ENCODE measurements at places on chromosomes 13 and 19.

GRCh38 chr19:1672038-1672768 is 19.8 kb upstream of the TCF3 start:
- ATAC-seq = peak; percentile 52

DNA sequence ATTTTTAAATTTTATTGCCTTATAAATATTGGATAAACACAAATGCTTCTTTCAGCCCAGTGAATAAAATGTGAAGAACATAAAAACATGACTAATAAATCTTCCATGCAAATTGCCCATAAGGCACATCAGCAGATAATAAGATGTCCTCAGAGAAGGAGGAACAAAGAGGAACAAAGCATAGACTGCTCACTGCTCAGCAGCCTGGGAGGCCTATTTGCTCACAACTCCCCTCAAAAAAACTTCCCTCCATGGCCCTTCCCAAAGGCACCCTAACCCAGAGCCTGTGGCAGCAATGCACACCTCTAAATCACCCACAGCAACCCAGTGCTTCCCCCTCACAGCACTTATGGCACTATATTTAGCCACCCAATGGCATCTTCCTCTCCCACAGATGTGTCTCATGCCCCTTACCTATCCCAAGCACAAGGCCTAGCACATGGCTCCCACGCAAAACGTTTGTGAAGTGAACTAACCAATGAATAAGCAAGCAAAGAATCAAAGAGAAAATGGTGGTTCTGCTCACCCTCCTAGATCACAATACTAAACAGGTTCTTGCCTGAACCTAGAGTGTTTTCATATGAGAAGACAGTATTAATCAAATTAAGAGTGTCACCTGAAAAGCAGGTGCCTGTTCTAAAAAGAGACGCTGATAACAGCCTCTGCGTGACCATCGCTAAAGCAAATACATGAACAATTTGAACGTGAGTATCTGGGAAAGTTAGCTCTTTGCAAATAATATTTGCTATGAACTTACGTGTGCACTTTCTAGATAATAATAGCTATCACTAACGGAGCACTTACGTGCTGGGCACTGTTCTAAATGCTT is 96.9 kb downstream of the TBC1D4 start:
- ATAC-seq = no peak

GRCh38 chr13:43157796-43158195 is 134.4 kb downstream of the DNAJC15 start:
- ATAC-seq = no peak

GRCh38 chr13:40653527-40654318 is 12.7 kb downstream of the FOXO1 start:
- peak; percentile 56 for ATAC-seq

GRCh38 chr13:103884101-103884723 is 818.0 kb upstream of the SLC10A2 start:
- no peak for ATAC-seq

DNA sequence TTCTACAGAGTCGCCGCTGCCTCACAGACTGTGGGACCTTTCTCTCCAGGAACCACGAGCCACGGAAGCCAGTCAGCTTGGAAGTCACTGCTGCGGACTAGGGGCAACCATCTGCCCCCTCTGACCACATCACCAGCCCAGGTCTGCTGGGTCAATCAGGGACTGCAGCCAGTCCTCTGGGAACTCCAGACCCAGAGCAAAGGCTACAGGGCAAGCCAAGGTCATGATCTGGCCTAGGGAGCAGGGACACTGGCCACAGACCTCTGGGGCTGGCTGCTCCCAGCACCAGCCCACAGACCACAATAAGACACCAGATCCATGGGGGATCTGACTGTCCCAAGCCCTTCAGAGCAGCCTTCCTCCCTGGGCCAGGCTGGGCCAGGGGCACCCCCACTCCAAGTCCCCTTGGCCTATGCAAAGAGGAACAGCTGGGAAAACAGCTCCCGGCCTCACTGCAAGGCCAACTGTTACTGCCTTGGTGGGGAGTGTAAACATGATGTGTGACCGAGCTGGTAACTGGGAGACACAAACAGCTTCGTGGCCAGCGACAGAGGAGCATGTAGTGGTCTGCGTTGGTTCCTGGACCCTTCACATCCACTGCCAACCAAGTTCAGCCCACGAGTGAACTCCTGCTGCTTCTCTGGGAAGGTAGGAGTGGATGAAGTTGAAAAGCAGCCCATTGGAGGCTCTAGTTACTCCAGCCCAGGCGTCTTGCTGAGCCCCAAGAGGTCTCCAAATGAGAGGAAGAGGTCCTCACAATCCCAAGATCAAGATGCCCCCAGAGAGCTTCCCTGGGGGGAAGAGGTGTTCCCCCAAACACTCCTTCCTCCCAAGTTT is 1.5 kb downstream of the AKT2 start:
- ATAC-seq = no peak

DNA sequence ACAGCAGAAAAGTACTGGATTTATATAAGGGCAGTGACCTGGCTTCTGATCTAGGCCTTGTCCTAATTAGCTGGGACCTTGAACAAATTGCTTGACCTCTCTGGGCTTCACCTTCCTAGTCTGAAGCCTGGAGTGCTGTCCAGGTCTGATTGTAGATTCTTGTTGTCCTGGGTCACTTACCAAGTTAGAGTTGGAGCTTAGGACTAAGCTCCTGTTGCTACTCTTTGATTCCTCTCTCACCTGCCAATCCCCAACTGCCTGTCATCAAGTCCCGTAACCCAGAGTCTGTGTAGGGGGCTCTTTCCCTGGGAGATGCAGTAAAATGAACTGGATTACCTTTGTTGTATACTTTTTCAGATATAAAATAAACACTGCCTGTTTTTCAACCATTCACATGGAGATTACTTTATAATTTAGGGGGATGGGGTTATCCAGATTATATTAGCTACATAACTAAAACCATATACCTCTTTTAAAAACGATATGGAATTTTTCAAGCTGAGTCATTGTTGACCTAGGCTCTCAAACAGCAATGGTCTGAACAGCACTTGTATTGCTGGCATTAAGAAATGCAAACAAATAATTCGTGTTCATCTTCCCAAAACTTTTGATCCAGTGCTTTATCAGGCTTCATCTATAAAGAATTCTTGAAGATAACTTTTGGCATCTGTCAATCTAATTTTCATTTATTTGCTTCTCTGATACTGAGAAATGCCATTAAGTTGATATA is 5.8 kb downstream of the ARHGAP35 start:
- no peak for ATAC-seq

DNA sequence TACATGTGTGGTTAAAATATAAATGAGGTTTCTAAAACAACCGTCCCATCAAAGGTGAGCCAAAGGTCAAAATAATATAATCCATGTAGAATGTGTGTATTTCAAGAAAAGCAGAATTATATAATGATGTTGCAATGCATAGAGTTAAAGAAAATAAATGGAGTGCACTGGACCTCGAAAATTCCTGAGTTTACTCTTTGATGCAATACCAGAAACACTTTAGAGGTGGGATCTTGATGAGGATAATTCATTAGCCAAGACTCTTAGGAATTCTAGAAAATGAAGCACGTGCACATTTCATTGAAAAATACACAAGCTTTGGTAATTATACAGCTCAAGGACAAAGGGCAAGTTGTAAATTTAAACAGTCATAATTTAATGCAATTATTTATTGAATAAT is 508.9 kb upstream of the ARGLU1 start:
- ATAC-seq = no peak

- no peak for ATAC-seq
These were observed 802 bp downstream of the DMPK start for GRCh38 chr19:45781214-45782161.

- no peak for ATAC-seq
These were observed 231.4 kb downstream of the OXGR1 start for GRCh38 chr13:96762876-96763275.

GRCh38 chr19:3276341-3276799 is 51.9 kb downstream of the CELF5 start:
- ATAC-seq = peak; percentile 15

- ATAC-seq = no peak
These were observed 25.1 kb downstream of the TMPRSS9 start for GRCh38 chr19:2385053-2385721.

DNA sequence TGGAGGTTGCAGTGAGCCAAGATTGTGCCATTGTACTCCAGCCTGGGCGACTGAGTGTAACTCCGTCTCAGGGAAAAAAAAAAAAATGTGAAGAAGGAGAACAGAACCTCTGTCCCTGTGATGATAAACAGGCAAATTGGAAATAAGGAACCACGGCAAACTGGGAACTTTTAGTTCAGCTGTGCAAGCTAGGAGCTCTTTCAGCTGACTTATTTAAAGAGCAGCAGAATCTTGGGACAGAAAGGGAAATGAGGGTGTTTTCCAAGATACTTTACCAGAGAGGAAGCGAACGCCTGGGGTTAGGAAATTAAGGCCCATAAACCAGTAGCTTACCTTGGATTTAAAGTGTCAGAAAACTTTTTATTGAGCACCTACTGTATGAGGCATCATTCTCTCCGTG is 3.0 kb upstream of the UPF1 start:
- ATAC-seq = no peak

GRCh38 chr13:65560936-65561335 is 1669.2 kb downstream of the PCDH9 start:
- ATAC-seq = no peak

DNA sequence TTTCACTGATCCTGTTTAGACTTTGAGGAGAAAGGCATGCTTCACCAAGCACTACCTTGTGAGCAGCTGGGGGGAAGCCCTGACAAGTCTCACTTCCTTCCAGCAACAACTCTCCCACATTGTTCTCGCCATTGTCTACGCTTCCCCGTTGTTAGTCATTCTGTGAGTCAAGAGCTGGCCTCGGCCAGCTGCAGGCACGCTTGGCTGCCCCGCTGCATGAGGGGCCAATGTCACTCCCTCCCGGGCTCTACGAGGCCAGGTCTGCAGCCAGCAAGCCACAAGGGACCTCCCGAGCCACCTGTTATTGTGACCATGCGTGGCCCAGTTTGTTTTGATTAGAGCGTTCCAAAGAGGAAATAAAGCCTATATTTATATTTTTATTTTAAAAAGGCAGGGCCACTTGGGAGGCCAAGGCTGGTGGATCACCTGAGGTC is 220.9 kb downstream of the FOXO1 start:
- ATAC-seq = peak; percentile 100

DNA sequence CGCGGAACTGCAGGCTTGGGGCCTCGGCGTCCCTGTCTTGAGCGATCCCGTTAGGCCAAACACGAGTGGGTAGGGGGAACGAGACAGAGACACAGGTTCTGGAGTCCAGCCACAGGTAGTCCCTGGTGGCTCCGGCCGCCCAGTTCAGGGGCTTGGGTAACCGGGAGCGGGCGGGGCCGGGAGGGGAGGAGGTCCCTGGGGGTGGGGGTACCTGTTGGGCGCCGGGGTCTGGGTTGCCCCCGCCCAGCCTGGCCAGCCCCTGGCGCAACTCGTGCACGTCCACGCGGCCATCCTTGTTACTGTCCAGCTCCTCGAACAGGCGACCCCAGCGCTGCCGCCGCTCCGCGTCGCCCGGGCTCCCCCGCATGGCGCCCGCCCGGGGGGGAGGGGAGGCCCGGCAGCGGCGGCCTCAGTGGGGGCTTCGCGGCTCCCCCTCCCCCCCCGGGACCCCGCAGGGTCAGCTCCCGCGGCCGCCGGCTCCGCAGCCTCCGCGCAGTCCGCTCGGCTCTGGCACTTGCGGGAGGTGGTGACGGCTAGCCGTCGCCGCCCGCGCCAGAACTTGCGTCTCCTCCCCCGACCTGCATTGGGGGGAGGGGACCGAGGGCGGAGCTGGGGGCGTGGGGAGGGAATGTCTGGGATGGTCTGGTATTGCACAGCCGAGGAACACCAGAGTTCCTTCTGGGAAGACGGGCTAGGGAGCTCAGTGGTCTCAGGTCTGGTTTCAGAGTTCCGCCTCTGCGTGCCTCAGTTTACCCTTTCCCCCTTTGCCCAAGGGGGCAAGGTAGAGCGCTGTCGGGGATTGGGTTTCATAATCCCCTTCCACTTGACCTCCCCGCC is at the start of gene SLC25A23:
SLC25A23 (minus strand) TSS at position 531 of the 837 bp plus-strand sequence; CDS start at position 367, 164 bp downstream.
- peak; percentile 63 for ATAC-seq

GRCh38 chr13:73034901-73035300 is 23.9 kb upstream of the KLF5 start:
- ATAC-seq = no peak

GRCh38 chr19:13128583-13128982 is 10.5 kb downstream of the NACC1 start:
- no peak for ATAC-seq

DNA sequence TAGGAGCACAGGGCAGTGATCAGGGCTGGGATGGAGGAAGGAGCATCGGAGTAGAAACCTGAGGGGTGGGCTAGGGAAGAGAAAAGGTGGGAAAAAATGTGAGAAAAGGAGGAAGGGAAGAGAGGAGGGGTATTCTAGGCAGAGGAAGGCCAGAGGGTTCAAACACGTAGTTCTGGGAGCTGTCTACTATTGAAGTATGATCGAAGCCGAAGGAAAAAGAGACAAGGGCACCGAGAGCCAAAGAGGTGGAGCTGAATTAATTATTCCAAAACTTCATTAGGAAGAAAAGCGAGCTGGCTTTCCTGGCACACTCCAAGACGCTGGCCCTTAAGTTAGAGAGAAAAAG is 7.8 kb downstream of the DLL3 start:
- no peak for ATAC-seq

GRCh38 chr13:111855191-111855590 is 211.8 kb upstream of the SOX1 start:
- ATAC-seq = no peak

DNA sequence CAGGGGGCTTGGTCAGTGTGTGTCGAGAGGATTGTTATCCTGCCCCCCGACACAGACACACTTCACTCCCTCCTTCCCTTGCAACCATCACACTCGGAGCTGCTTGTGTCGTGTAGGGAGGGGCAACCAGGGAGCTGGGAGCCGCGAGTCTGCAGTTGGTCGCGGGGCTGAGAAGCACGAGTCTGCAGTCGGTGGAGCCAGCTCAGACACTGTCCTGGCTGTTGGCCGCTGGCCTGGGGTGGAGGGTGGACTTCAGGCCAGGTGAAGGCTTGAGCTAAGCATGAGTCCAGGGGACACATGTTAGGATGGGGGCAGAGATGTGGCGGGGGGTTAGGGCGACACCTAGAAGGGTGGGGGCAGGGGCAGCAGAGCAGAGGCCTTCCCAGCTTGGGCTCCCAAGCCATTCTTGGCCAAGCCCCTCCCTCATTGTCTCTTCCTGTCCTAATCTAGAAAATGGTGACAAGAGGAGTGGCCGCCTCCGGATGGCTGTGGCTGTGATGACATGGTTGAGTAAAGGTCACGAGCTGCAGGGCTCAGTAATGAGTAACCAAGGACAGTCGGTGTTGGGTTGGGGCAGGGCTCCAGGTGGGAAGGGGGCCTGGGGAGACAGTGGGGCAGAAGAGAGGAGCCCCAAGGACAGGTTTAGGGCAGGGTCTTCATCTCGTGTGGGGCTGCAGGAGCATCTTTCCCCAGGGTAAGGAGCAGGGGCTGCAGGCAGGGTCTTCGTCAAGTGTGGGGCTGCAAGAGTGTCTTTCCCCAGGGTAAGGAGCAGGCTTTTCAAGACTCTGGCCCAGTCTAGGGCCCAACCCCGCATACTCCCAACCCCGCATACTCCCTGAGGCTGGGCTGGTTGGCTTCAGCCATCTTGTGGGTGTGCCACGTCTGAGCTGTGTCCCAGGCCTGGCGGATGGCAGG is 8.6 kb downstream of the PPP5C start:
- peak; percentile 68 for ATAC-seq

DNA sequence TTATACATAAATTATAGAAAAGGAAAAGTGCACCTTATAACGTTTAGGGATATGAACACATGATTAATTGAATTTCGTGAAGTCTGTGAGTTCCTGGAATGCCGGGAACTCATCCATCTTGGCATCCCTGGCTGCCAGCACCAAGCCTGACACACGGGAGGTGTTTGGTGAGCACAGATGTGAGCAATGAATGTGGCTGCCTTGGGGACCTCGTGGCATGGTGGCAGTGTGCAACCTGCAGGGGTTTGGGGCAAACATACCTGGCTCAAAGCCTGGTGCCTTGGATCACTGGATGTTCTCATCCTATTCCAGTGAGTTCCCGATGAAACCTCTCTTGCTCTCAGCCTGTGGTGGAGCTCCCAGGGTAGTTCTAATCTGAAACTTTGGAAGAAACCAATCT is 10.4 kb upstream of the MAP2K2 start:
- ATAC-seq = no peak
